ENCODE measurements at places on chromosomes 2 and 18. TPM values are rescaled to one million over a fixed set of nuclear protein-coding genes. Genes with fewer than 3 reads are reported as not detected.
A peak's percentile ranks its signal among the peaks of the same experiment; 100 is the strongest.

The TUBA3E gene
- total RNA-seq: not detected

The RAX gene
- total RNA-seq: not detected

The ST6GAL2 gene
- total RNA-seq: not detected

The APLF gene
- 4.5 TPM for total RNA-seq

The CHN1 gene
- total RNA-seq: 1.3 TPM

The ACOXL gene
- total RNA-seq: 2.4 TPM

The PXDN gene
- not detected for total RNA-seq

The GNAL gene
- total RNA-seq: 0.61 TPM

The GLI2 gene
- total RNA-seq: 1.4 TPM

The LRRFIP1 gene
- total RNA-seq: 152 TPM

The ZDBF2 gene
- total RNA-seq: not detected

GRCh38 chr2:24121066-24121465, 2.1 kb downstream of the PFN4 start:
- no peak overlapping the region for H3K4me3 ChIP-seq
- peaks cover 13% of the 10 kb centered on the region for H3K4me1 ChIP-seq
- no peak overlapping the region for H3K27ac ChIP-seq
- no peaks in the 10 kb centered on the region for H3K27me3 ChIP-seq

GRCh38 chr2:46062637-46063412, 234.4 kb upstream of the EPAS1 start:
- no peak overlapping the region for H3K27ac ChIP-seq
- peaks cover 16% of the 10 kb centered on the region for H3K4me1 ChIP-seq
- DNase-seq: peak; percentile 77

GRCh38 chr2:168348076-168348475, 100.7 kb upstream of the STK39 start:
- H3K36me3 ChIP-seq: peaks cover 4% of the 10 kb centered on the region
- no peak overlapping the region for H3K4me3 ChIP-seq
- H3K4me1 ChIP-seq: peaks cover 20% of the 10 kb centered on the region

- peaks cover 17% of the 10 kb centered on the region for H3K4me1 ChIP-seq
- H3K27me3 ChIP-seq: peaks cover 16% of the 10 kb centered on the region
- DNase-seq: no peak
- peaks cover 47% of the 10 kb centered on the region for H3K36me3 ChIP-seq
- peak overlapping the region; percentile 95 for H3K27ac ChIP-seq
Observed at GRCh38 chr2:130337735-130338325, 4.9 kb upstream of the IMP4 start.

DNA sequence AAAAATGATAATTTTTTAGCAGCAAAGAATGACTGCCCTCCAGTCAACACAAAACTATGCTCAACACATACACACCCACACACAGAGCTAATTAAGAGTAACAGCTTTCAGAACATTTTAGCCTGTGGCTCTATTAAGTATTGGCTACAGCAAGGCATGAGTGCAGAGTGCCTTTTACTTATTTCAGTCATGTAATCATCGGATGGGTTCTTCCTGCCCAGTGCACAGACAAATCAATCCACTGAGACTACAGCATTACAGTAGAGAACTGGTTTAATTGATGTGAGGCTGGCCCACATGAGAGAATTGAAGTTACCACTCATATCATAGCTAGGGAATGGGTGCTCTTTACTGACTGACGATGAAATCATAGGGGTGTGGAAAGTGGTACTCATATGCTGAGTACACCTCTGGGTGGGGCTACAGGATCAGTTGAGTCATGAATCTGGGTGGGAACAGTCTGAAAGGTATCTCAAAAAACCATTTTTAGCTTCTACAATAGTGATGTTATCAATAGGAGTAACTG, 241.0 kb downstream of the FSIP2 start:
- no peaks in the 10 kb centered on the region for H3K27me3 ChIP-seq
- H3K27ac ChIP-seq: no peak overlapping the region
- peaks cover 7% of the 10 kb centered on the region for H3K4me1 ChIP-seq
- DNase-seq: peak; percentile 35
- H3K4me3 ChIP-seq: no peak overlapping the region
- no peaks in the 10 kb centered on the region for H3K36me3 ChIP-seq

DNA sequence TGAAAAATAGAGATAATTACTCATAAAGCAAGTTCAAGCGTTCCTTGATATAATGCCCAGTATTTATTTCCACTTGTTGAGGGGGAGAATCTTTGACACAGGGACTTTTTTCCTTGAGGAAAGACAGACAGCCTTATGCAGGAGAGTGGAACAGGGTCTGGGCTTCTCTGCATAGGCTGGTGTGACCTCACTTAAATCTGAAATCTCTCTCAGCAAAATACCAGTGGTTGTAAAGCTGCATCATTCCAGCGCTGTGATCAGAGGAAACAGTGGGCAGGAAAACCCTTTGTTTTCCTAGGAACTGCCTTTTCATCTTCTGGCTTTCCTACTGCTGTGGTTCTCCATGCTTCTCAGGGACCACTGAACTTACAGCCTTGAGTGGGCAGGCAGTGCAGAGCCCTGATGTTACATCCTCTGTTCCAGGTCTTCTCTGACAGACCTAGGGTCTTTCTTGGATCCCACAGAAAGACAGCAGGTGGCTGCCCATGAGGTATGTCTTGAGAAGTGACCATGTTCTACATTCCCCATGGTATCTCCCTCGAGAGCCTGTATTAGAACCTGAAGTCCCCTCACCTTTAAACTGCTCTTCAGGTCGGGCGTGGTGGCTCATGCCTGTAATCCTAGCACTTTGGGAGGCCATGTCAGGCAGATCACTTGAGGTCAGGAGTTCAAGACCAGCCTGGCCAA, 17.6 kb upstream of the MAP4K4 start:
- no peaks in the 10 kb centered on the region for H3K36me3 ChIP-seq
- no peak for DNase-seq
- H3K4me1 ChIP-seq: no peaks in the 10 kb centered on the region
- no peaks in the 10 kb centered on the region for H3K27me3 ChIP-seq

GRCh38 chr2:232230560-232230959, 148.0 kb upstream of the ALPP start:
- no peaks in the 10 kb centered on the region for H3K4me1 ChIP-seq
- no peak overlapping the region for H3K4me3 ChIP-seq
- no peak for DNase-seq
- no peaks in the 10 kb centered on the region for H3K36me3 ChIP-seq
- no peaks in the 10 kb centered on the region for H3K27me3 ChIP-seq

- no peak overlapping the region for H3K27ac ChIP-seq
- H3K4me1 ChIP-seq: peaks cover 15% of the 10 kb centered on the region
- H3K4me3 ChIP-seq: no peak overlapping the region
- H3K27me3 ChIP-seq: no peaks in the 10 kb centered on the region
Observed at GRCh38 chr2:233674995-233675394, 3.3 kb downstream of the UGT1A9 start.

DNA sequence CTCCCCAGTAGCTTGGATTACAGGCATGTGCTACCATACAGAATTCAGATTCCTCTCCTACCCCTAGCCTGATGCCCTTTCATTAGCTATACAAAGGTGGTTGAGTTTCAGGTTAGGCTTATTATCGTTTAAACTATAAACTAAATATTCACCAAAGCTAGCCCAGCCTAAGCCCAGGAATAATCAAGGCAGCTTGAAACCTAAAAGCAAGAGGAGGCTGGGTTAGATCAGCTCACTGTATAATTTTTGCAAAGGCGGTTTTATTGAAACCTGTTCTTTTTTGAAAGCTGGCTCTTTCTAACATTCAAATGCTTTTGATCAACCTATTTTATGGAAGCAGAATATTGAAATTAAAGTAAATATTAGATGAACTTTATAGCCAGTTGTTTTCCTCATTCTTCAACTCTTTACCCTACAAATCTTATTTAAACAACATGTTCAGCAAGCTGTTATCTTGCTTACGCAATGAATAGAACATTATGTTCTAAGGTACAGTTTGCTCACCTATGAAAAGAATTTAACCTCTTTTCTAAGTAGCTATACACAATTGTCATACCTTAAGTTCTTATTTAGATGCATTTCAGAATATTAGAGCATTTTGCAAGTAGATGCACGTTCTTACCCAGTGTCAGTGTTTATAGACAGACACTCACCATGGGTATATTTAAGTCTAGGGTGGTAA, 241.6 kb downstream of the NEDD4L start:
- peaks cover 84% of the 10 kb centered on the region for H3K4me1 ChIP-seq
- peak overlapping the region; percentile 69 for H3K27ac ChIP-seq
- no peaks in the 10 kb centered on the region for H3K27me3 ChIP-seq
- H3K36me3 ChIP-seq: peaks cover 30% of the 10 kb centered on the region

DNA sequence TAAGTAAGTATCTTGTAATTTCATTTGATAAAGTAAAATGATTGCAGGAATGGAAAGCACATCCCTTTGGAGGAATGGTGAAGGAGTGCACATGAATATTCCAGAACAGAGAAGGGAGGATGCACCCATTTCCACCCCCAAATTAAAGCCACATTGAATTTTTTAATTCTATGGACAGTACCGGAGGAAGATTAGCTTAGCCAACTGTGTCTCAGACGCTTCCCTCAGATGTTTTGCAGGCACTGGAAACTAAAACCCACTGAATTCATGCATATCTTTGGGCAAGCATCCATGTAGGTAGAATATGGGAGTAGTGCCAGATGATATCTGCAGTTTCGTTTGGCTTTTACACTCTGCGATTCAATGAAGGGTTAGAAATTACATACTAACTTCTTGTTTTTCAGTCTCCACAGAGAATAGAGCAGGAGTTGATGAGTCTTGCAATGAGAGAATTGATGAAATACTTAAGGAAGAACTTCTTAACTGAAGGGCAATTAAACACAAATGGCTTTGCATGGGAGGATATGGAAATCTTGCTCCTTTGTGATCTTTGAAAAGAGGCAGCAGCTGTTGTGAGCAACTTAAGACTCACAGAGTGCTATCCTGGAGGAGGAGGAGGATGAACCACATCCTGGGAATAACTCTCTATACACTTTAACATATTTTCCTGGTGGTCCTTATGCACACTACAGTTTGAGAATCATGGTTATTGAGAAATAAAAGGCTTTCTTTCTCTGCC, 71.7 kb upstream of the MYO3B start:
- DNase-seq: no peak
- no peaks in the 10 kb centered on the region for H3K4me1 ChIP-seq
- no peaks in the 10 kb centered on the region for H3K36me3 ChIP-seq

- H3K36me3 ChIP-seq: no peaks in the 10 kb centered on the region
- H3K4me1 ChIP-seq: no peaks in the 10 kb centered on the region
- no peak overlapping the region for H3K4me3 ChIP-seq
- no peaks in the 10 kb centered on the region for H3K27me3 ChIP-seq
- H3K27ac ChIP-seq: no peak overlapping the region
- DNase-seq: no peak
Observed at GRCh38 chr18:33567705-33568104, 10.3 kb upstream of the ASXL3 start.

DNA sequence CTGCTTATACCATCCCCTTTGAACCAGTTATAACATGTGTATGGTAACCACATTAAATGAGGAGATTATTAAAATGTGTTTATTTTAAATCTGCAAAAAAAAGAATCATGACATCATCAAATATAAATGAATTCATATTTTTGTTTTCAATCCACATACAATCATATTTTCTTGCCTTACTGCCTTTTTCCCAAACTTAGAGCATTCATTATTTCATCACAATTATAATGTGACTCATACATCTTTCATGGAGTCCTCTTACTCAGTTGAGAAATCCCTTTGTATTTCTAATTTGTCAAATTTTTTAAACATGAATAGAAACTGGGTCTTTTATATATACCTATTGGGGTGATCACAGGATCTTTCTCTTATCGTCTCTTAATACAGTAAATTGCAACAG, 909.6 kb downstream of the DSC3 start:
- H3K27me3 ChIP-seq: no peaks in the 10 kb centered on the region
- H3K27ac ChIP-seq: no peak overlapping the region
- peaks cover 9% of the 10 kb centered on the region for H3K4me1 ChIP-seq
- no peak overlapping the region for H3K4me3 ChIP-seq

DNA sequence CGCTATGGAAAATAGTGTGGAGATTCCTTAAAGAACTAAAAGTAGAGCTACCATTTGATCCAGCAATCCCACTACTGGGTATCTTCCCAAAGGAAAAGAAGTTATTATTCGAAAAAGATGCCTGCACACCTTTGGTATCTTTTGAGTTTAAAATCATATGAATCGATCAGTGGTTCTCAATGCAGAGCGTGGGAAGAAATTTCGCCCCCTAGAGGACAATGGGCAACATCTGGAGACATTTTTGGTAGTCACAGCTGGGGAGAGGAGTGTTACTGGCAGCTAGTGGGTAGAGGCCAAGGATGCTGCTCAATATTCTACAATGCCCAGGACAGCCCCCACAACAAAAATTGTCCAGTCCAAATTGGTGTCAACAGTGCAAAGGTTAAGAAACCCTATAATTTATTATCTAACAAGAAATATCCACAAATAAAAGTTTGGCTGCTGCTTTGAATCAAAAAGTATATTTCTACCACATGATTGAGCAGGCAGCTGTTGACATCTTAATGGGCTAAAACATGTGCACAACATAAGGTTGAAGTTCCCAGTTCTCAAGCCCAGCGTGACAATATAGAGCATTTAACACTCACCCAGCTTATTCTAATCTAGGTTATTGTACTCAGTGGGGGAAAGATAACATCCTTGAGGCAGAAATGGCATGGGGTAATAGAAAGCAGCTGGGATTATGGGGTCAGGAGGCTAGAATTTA, 425.7 kb downstream of the LRATD1 start:
- H3K27me3 ChIP-seq: peaks cover 21% of the 10 kb centered on the region
- no peak for DNase-seq
- no peak overlapping the region for H3K27ac ChIP-seq

DNA sequence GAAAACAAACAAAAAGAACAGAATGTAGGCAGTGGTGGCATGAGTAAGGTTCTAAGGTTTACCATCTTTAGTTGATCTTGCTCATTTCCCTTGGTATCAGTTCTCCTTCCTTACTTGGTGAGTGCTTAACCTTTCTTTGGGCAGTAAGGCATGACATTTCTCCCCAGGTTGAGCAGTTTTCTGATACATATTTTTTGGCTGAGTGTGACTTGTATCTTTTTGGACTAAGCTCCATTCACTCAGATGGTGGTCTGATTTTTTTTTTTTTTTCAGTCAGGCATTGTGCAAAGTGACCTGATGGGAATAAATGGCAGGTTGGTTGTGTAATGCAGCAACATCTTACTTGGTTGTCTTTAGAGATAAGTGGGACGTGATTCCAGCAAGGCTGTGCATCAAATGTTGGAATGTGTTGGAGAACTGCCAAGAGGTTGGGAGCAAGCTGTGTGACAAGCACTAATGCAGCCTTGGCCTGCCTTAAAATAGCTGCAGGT, 15.1 kb downstream of the SPTBN1 start:
- H3K4me1 ChIP-seq: peaks cover 16% of the 10 kb centered on the region
- peak; percentile 28 for DNase-seq
- no peaks in the 10 kb centered on the region for H3K27me3 ChIP-seq
- H3K36me3 ChIP-seq: no peaks in the 10 kb centered on the region
- H3K4me3 ChIP-seq: no peak overlapping the region
- no peak overlapping the region for H3K27ac ChIP-seq

DNA sequence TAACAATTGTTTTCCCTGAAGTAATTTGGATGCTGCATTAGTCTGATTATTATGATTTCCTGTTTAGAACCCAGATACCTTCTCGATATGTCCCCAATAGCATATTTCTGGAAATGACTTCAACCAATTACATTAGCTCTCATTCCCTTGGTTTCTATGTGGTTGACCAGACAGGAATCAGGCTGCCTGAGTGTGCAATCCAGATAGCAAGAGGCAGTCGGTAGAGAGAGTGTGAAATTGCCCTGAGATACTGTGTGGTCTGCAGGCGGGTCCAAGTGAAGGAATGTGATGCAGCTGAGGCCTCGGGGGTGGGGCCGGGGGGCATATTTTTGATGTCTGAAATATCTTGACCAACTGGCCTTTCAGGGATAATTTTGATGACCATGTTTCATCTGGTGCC, 143.9 kb upstream of the ITGA6 start:
- H3K4me1 ChIP-seq: no peaks in the 10 kb centered on the region
- H3K36me3 ChIP-seq: no peaks in the 10 kb centered on the region
- no peak for DNase-seq
- no peaks in the 10 kb centered on the region for H3K27me3 ChIP-seq
